ENCODE measurements at places on chromosomes 16 and 17.
A peak's percentile ranks its signal among the peaks of the same experiment; 100 is the strongest.

- peak; percentile 43 for DNase-seq
Observed at GRCh38 chr17:7262935-7263800, 890 bp upstream of the CLDN7 start.

- no peak for DNase-seq
Observed at GRCh38 chr17:31444026-31444425, 52.6 kb downstream of the RAB11FIP4 start.

- no peak for DNase-seq
Observed at GRCh38 chr17:83055911-83056582, 23.4 kb upstream of the METRNL start.

DNA sequence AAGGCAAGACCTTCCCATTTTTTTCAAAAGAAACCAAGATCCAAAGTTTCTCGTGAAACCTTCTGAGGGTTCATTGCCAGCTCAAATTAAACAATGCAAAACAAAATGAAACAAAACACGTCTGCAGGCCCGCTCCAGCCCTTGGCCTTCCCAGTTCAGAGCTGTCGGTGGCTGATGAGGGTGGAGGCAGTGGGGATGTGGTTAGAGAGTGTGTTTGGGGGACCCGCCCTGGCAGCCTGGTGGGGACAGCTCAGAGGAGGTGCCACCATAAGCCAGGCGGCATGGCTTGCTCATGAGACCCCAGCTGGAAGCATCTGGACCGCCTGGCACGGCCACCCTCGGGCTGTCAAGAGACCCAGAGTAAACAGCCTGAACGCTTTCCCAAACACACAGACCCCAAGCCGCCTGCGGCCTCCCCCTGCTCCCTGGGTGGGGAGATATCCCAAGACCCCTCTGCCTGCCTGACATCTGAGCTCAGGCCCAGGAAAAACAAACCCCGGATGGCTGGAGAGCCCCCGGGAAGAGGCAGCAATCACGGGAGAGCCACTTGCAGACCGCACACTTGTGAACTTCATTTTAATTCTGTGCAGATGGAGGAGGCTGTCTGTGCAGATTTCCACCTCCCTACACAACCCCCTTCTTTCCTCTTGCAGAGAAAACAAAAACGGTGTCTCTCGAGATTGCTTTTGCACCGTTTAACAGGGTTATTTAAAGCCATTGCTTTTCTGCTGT lies 35.4 kb upstream of the LITAF start:
- DNase-seq, result no peak

DNA sequence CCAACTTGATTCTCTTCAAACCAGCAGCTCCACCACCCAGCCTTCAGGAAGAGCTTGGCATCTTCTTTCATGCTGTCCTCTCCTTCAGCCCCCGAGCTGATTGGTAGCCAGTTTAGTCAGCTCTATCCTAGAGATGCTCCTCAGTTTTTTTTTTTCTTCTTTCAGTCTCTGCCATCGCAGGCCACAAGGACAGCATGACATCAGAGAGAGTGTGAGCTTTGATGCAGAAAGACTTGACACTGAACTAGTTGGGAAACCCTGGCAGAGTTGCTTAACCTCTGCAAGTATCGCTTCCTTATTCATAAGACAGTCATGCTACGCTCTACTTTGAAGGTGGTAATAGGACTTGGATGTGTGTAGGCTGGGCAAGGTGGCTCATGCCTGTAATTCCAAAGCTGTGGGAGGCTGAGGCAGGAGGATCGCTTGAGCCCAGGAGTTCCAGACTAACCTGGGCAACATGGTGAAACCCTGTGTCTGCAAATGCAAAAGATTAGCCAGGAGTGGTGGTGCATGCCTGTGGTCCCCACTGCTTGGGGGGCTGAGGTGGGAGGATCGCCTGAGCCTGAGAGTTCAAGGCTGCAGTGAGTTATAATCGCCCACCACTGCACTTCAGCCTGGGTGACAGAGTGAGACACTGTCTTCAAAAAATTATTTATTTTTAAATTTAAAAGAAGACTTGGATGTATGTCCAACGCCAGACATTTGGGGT lies 2.6 kb downstream of the CD300LB start:
- peak; percentile 16 for DNase-seq

- no peak for DNase-seq
Observed at GRCh38 chr16:67995423-67995822, 3.9 kb downstream of the DPEP2 start.

DNA sequence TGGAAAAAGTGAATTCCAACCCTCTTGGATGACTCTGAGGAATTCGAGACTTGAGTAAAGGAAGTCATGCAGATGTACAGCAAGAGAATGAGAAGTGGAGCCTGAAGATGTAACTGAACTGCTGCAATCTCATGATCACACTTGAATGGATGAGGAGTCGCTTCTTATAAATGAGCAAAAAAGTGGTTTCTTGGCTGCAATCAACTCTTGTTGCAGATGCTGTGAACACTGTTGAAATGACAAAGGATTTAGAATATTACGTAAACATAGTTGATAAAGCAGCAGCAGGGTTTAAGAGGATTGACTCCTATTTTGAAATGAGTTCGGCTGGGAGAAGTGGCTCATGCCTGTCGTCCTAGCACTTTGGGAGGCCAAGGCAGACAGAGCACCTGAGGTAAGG lies 25.5 kb downstream of the ASPA start:
- no peak for DNase-seq

- no peak for DNase-seq
Observed at GRCh38 chr16:69115837-69116236, 10.4 kb downstream of the HAS3 start.

GRCh38 chr17:2853283-2854142 lies 57.3 kb downstream of the RAP1GAP2 start:
- DNase-seq, result no peak

Data from liver (tissue), 10 donors.